ENCODE measurements at places on chromosomes 13 and 19.
A peak's percentile ranks its signal among the peaks of the same experiment; 100 is the strongest.

- no peak for ATAC-seq
These were observed 61.0 kb upstream of the ADGRE5 start for GRCh38 chr19:14320253-14320652.

DNA sequence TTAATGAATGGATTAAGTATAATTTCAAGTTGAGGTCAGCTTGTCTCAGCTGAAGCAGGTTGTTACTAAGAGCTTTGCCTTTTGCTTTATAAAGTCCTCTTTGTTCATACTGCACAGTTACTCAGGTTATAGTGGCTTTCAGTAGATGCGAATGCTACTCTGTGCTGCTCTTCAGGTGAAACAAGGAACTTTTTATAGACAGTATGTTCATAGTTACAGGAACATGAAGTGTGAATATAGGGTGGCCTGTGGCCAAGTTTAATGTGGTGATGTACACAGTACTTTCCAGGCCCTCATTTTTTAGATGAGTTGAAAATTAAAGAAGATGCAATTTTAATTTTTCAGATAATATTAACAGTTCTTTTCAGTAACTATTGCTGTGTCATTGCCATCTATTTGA is 20.8 kb downstream of the SUGT1 start:
- no peak for ATAC-seq

DNA sequence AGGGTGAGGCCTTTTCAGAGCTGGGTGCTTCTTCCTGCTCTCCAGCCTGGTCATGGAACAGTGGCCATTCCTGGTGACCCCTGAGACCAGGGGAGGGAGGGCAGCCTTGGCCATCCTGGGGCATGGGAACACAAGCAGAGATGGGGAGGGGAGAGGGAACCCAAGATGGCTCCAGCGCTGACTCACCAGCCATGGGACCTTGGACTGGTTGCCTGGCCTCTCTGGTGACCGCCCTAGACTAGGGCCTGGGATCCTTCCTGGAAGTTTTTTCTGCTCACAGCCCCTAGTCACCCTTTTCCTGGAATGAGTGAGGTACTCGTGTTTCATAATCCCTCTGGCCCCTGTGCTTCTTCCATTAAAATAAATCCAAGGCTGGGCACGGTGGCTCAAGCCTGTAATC is 3.3 kb upstream of the OPA3 start:
- ATAC-seq = no peak

GRCh38 chr13:75376792-75377402 is 105.1 kb downstream of the TBC1D4 start:
- no peak for ATAC-seq

- no peak for ATAC-seq
These were observed 9.0 kb downstream of the BLOC1S3 start for GRCh38 chr19:45187421-45188100.

DNA sequence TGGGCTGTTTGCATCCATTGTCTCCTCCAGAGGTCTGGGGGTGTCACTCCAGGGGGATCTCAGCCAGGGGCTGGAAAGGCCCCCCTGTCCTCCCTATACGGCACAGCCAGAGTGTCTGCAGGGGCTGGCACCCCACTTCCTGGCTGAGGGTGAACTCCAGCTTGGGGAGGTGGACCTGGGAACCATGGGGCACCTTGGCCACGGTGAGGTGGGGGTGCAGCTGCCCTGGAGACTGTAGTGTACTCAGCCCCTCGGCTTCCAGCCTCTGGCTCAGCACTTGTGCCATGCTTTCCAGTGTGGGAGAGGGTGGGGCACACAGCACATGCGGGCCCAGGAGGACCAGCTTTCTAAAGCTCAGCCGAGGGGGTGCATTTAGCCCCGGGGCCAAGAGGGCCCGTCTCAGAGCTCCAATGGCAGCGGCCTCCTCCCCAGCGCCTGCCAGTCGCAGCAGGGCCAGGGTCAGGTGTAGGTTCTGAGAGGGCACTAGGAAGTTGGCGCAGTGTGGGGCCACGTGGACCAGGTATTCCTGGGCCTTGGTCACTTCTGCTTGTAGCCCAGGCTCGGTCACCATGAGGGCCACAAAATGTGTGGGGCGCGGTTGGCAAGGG is 1.4 kb downstream of the LENG9 start:
- ATAC-seq = no peak

- ATAC-seq = no peak
These were observed 5.5 kb downstream of the GCDH start for GRCh38 chr19:12896460-12896859.

- peak; percentile 90 for ATAC-seq
These were observed at the start of gene DNAJB1 for GRCh38 chr19:14517840-14518505. Gene DNAJB1 (minus strand): TSS chr19:14518397. CDS start chr19:14518349, 48 bp downstream.

- ATAC-seq = no peak
These were observed 32.8 kb downstream of the ELL start for GRCh38 chr19:18488838-18489626.

GRCh38 chr19:33914599-33914998 is 117.9 kb downstream of the KCTD15 start:
- no peak for ATAC-seq

- ATAC-seq = peak; percentile 42
These were observed 559 bp upstream of the LENG9 start for GRCh38 chr19:54464044-54464629.

GRCh38 chr13:29858231-29858630 is 7.8 kb upstream of the UBL3 start:
- no peak for ATAC-seq

DNA sequence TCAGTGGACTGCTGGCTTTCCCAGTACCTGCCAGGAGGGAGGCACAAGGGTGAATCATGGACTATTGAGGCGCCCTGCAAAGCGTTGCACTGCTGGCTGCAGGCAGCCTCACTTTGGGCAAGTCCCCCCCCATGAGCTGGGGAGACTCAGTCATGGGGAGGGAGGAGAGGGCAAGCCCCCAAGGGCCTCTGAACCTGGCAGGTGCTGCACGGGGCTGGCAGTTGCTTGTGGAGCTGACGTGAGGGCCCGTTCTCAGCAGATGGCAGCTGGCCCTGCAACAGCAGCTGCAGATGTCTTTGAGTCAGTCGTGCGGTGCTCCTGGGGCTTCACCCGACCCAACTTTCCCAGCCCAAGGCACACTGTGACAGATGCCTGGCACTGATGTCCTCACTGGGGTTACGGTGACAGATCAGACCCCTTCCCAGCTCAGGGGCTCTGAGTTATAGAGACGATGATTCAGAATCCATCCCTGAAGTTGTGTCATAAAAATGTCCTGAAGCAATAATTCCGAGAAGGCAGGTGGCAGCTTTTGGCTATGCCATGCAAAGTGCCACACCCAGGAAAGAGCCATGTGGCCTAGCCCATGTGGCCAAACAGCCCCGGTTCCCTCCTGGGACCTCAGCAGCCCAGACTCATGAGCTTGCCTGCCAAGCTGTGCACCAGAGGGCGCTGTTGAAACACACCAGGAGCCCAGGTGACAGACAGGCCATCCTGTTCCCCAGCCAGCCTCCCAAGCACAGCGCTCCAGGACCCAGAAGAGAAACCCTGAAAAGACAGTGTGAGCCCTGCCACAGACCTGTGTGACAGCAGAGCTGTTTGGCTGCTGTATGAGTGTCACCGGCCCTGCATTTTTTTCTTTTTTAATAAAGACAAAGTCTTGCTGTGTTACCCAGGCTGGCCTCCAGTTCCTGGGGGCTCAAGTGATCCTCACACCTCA is 53.6 kb upstream of the LDLR start:
- peak; percentile 93 for ATAC-seq

DNA sequence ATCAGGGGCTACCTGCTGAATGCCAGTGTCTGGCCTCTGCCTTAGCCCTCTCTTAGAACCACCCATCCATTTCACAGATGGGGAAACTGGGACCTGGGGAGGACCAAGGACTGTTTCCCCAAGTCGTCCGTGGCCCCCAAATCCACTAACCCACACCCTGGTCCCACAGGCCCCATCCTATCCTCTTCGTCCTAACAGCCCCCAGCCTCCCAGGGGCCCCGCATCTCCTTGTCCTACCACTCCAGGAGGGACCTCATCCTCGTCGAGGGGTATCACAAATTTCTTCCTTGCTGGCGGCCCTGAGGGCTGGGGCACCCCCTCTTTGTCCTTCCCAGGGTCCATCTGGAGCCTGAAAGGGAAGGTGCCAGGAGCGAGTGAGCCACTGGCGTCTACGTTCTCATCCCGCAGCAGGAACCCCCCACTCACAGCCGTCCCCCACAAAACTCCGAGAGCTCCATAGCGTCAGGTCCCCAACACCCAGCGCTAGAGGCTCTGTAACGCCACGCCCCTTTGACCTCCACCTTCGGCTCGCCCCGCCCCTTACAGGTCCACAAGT is 606 bp downstream of the ERCC1 start:
- ATAC-seq = no peak

DNA sequence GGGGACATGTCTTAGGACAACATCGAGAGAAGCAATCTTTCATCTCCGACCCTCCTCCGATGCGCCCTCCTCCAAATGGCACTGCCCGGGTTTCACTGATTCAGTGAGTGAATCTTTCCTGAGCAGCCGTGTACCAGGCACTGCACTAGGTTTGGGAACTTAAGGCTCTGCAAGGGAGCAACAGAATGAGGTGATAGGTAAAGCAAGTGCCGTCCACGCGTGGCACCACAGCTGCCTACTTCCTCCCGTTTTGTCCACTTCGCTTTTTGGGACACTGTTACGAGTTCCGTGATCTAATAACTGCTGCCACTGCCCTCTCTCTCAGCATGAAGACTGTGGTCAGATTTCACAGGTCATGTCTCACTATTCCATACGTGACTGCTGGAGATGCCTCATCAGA is 131.0 kb downstream of the TEX29 start:
- ATAC-seq = no peak

- no peak for ATAC-seq
These were observed 70.7 kb upstream of the GTF3A start for GRCh38 chr13:27353708-27354107.

DNA sequence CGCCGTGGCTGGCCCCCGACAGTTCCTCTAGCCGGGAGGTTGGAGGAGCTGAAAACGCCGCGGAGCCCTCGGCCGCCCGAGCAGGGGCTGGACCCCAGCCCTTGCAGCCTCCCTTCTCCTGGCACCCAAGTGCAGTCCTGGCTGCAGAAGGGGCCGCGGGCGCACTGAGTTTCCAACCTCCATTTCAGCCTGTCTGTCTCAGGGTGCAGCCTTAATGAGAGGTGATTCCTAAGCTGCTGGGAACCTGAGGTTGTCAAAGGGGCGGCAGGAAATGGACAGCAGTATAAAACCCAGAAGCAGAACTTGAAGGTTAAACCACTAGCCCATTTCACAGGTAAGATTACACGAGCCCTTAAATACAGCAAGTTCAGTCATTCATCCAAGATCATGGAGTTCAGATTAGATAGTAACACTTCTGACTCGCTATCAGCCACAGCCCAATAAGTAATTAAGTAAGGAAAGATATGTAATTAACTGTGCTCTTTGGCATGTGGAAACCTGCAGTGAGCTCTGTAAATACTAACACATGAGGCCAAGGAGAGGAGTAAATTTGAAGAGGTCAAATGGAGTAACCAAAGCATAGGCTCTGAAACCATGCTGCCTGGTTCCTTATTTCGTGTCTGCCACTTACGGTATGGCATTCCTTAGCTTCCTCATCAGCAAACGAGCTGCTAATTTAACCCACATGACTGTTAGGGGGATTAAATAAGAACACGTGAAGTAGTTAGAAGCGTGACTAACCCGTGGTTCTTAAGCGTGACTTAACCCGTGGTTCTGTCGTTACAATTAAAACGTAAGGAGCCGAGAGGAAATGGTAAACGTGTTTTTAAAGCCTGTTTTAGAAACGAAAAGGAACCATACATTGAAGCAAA is 686 bp downstream of the SETDB2 start:
- peak; percentile 13 for ATAC-seq

- peak; percentile 55 for ATAC-seq
These were observed at the start of gene SHISA2 for GRCh38 chr13:26051657-26052311. Gene SHISA2 (minus strand): TSS chr13:26052016. CDS start chr13:26050975, 1,041 bp downstream.

- ATAC-seq = no peak
These were observed at the start of gene ATP8A2 for GRCh38 chr13:25371875-25372283. Gene ATP8A2 (plus strand): TSS chr13:25371974. CDS start chr13:25372213, 239 bp downstream.

- ATAC-seq = no peak
These were observed 16.2 kb downstream of the NUFIP1 start for GRCh38 chr13:44972956-44973581.

DNA sequence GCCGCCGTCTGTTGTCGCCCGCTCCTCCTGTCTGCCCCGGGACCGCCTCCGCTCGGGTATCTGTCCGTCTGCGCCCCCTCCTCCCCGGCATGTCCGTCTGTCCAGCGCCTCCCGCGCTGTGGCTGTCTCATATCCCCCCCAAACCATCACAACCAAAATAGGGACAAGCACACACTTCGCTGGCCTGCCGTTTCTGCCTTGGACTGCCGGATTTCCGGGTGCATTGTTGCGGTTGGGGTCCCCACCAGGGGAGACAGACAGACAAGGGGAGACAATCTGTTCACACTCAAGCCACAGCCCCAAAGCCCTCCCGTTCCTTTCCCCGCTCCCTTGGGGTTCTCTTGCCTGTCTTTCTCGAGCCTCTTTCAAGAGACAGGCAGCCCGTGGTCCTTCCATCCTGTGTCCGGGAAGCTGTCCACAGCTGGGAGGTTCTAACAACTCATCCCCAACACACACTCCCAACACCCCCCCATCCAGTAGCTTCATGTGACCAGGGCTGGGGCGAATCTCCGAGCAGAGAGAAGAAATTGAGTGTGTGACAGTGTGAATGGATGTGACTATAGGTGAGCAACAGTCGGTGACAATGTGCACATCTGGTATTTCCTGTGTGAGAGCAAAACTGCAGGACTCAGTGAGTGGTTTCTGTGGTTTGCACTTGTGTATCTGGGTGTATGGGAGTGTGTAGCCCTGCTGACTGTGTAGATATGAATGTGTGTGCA is 16.5 kb upstream of the FOSB start:
- peak; percentile 20 for ATAC-seq

GRCh38 chr13:61413572-61414535 is 1.8 kb downstream of the PCDH20 start:
- ATAC-seq = no peak

GRCh38 chr13:80123945-80124344 is 217.0 kb downstream of the SPRY2 start:
- ATAC-seq = no peak

GRCh38 chr13:62906896-62907295 is 1491.2 kb upstream of the PCDH20 start:
- ATAC-seq = no peak

DNA sequence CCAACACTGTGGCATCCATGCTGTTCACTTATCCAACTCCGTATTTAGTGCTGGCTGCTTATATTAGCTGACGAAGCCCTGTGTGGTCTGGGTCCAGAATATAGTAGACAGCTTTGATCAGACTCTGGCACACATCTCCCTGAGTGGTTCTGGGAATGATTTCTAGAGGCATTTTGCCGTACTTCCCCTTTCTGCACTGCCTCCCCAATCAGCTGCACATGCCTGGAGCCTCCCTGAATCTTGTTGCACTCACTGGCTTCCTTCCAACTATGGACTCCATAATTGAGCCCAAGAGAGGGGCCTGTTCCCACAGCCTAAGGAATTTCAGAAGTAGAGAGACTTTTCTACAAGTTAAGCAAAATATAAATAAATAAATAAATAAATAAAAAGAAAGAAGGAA is 30.4 kb upstream of the PCDH8 start:
- ATAC-seq = no peak

- ATAC-seq = no peak
These were observed 7.9 kb upstream of the ARHGAP33 start for GRCh38 chr19:35767288-35768081.

- ATAC-seq = no peak
These were observed 6.7 kb downstream of the BCL3 start for GRCh38 chr19:44755219-44755618.

GRCh38 chr13:33937373-33938098 is 119.6 kb downstream of the RFC3 start:
- no peak for ATAC-seq

- ATAC-seq = no peak
These were observed 17.4 kb downstream of the COMP start for GRCh38 chr19:18773682-18774081.

- ATAC-seq = no peak
These were observed 1.3 kb upstream of the LENG1 start for GRCh38 chr19:54160854-54161253.

GRCh38 chr19:18945297-18945696 is 4.3 kb upstream of the HOMER3 start:
- ATAC-seq = no peak
